ENCODE measurements at places on chromosomes 5 and 9.
A peak's percentile ranks its signal among the peaks of the same experiment; 100 is the strongest.

- DNase-seq, result no peak
Measured at GRCh38 chr5:116097301-116097700, 12.5 kb downstream of the COMMD10 start.

DNA sequence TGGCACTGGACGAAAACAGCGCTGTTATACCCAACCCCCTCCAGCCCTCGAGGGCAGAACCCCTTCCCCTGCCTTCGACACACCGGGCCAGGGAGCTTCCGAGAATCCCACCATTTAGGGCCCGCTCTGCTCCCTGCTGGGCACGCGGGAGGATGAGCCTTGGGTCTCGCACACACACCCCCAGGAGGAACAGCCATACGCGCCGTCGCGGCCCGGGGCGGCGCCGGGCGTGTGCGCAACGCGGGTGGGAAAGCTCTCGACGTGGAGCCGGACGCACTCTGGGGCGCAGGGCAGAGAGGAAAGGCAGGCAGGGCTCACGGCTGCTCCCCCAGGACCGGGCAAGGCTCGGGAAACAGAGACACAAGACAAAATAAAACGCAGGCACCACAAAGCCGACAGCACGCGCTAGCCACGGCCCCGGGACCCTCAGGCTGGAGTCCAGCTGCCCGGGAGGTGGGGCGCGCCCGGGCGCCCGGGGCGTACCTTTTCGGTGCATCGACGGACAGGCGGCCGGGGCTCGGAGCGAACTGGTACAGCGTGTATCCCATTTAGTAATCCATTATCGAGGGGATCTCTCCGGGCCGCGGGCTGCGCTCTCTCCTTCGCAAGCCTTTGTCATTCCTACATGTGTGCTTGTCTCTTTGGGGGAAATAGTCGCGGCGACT lies 789 bp downstream of the SEMA6A start:
- DNase-seq, result no peak

DNA sequence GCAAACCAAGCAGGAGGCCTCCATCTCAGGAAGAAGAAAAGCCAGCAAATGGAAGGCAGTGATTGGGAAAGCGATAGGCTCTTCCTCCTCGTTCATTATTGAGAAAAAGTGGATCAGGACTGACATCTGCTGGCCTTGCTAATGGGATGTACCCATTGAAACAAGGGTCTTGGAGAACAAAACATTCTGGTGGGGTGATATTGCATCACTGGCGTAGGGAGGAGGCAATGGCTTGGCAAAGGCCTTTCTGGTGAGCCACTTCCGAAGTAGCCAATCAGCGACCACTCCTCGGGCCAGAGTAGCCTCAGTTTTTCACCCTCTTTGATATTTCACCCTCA lies 86.7 kb upstream of the NFIB start:
- peak; percentile 23 for DNase-seq

GRCh38 chr5:39021413-39021812 lies 52.8 kb downstream of the RICTOR start:
- DNase-seq, result no peak

DNA sequence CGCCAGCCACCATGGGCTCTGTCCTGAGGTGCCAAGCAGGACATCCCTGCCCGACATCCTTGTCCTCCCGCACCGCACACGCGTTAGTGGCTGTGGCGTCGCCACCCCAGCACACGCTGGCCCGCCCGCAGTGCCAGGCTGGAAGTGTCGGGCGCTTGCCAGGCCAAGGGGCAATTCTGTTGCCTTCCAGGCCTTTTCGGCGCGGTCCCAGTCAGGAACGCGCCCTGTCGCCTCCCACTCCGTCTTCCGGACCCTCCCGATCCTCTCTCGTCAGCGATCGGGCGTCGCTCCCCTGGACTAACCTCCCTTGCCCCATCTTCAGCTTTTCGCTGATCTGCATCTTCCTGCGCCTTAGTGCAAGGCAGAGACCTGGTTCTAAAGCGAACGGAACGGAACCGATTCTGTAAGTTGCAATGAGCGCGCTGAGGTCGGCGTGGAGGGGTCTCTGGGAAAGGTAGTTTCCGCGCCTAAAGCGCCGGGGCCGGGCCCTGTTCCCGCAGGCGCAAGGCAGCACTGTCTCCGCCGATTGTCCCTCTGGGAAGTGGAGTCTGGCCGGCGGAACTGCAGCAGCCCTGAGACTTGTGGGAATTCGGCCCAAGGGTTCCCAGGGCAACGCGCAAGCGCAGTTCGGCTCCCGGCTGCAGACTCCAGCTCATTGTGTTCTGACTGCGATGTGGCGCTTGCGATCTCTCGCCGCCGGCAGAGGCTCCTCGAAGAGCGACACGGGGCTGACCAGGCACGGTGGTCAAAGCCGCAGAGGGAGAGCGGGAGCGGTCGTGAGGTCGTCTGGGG lies at the start of gene ZNF454:
Gene ZNF454 (plus strand): TSS at position 630 of the 792 bp plus-strand sequence. CDS start 1,594 bp downstream, outside the sequence.
- peak; percentile 31 for DNase-seq
